ENCODE measurements at places on chromosomes 2 and 18.

DNA sequence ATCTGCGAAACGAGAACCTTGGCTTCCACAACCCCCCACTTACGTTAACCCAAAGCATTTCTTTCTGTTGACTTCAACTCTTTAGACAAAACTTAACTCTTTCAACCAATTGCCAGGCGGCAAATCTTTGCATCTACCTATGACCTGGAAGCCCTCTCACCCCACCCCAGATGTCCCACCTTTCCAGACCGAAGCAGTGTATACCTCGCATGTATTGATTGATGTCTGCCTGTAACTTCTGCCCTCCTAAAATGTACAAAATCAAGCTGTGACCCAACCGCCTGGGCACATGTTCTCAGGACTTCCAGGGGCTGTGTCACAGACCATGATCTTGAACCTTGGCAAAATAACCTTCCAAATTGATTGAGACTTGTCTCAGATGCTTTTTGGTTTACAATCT, 12.3 kb downstream of the AQP12B start:
- DNase-seq = no peak

DNA sequence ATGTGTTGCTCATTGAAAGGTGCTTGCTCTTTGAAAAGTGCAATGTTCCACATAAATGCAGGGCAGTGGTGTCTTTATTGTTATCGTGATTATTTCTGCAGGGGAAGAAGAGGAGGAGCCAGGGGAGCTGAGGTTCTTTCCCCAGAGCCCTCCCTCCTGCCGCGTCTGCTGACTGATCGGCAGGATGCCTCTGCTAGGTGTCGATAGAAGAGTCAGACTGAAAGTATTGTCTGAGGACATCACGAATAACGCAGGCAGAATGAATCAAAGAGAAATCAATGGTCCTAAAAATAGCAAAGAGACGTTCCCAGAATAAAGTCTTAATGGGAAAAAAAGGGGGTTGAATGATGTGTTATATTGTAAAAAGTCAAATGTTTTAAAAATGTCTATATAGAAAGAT, 47.4 kb upstream of the SIX3 start:
- DNase-seq = no peak

GRCh38 chr2:44723921-44724320, 217.6 kb upstream of the SIX3 start:
- DNase-seq = no peak

GRCh38 chr2:196959734-196960338, 33.3 kb upstream of the PGAP1 start:
- no peak for DNase-seq

GRCh38 chr18:38932752-38933151, 1367.2 kb upstream of the CELF4 start:
- no peak for DNase-seq

DNA sequence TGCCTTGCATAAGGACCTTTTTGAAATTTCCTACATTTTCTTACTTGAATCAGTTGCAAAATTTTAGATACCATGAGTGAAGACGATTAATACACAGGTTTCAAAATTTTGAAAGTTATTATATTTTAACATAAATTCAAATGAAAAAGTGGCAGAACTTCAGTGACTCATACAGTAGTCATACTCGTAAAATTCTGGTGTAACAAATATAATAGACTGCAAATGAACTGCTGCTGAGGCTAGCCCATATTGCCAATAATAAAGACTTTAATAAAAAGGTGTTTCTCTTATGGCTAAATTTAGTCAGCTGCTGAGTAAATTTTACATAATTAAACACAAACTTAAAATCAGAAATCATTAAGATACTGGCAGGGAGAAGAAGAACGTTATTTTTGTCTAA, 36.9 kb downstream of the MSH6 start:
- DNase-seq = no peak

- DNase-seq = no peak
Observed at GRCh38 chr18:48707636-48708296, 168.9 kb downstream of the CTIF start.

- no peak for DNase-seq
Observed at GRCh38 chr2:179677077-179677688, 184.2 kb downstream of the ZNF385B start.

DNA sequence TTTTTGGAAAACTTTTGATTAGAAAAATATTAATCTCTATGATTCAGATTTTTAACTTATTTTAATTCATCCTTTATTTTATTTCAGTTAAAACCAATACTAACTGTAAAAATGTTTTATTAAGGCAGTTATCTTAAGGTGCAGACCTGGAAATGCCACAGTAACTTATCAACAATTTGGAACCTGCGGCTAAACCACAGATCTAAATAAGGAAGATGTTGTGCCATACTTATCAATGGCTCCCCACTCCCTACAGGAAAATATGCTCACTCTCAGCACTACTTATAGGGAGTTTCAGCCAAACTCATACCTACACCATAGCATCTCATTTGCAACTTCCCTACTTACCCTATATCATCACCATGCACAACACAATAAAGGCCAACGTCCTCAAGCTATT, 226.9 kb upstream of the KYNU start:
- DNase-seq = no peak

- DNase-seq = no peak
Observed at GRCh38 chr2:226813148-226813701, 13.6 kb upstream of the IRS1 start.

DNA sequence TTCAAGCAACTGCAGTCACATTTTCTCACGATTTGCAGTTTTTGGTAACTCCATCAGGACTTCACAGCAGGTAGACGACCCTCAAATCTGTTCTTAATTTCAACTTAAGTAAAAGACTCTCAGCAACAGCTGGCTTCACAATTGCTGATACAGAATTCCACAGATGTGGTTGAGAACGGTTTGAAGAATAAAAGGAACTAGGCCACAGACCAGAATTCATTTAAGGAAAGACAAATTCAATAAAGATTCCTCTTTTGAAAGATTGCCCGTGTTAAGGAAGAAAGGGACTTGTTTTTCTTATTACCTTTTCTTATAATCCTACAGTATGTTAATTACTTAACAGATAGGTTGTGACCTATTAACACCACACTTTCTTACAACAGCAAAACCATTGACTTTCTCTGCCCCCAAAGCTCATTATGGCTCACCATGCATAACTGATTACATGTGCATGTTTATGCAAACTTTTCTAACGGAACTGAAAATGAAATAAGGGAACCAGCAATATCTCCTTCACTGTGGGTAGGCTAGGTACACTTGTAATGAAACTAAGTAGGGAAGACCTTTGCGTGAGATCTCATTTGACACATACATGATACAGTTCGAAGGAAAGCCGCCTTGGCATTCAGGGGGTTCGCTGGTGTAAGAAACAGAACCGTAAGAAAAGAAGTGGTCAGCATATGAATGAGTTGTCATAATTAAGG, 4.7 kb upstream of the ZNF516 start:
- DNase-seq = no peak

- no peak for DNase-seq
Observed at GRCh38 chr2:4098137-4098536, 394.8 kb downstream of the DCDC2C start.

- no peak for DNase-seq
Observed at GRCh38 chr2:159187106-159187505, 99.4 kb downstream of the WDSUB1 start.

DNA sequence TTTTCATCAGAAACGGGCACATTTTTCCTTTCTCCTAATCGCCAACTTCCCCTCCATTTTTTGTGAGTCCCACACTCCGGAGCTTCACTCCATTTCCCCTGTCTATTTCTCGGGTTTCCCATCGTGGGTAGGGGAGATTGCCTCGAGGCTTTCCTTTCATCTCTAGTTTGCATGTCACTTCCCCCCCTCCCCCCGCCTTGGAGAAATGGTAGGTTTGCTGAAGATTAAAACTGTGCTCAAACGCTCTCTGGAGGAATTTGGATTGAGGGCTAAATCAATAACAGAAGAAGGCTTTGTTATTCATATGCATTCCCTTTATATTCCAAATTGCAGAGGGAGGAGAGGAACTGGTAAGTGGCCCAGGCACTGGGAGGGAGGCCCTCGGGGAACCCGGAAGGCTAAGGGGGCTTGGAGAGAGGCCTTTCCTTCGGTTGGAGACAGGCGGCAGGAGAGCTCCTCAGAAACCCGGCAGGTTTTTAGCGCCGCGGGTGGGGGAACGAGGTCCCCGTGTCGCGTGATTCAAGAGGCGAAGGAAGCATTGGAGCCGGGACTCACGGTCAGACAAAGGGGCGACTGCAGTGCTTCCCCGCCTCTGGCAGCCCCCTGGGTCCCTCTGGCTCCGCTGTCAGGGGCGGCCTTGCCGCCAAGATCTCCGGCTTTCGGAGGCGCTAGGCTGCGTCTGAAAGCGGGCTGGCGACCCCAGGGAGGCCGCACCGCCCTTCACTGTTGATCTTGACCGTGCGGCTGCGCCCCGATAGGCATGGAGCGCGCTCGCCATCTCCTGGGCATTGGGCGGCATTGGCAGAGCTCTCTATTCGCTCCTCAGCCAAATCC, 2.4 kb upstream of the HOXD12 start:
- DNase-seq = peak; percentile 96

- no peak for DNase-seq
Observed at GRCh38 chr2:221001381-221001801, 570.7 kb downstream of the EPHA4 start.

GRCh38 chr2:51212374-51212773, 180.4 kb upstream of the NRXN1 start:
- no peak for DNase-seq

DNA sequence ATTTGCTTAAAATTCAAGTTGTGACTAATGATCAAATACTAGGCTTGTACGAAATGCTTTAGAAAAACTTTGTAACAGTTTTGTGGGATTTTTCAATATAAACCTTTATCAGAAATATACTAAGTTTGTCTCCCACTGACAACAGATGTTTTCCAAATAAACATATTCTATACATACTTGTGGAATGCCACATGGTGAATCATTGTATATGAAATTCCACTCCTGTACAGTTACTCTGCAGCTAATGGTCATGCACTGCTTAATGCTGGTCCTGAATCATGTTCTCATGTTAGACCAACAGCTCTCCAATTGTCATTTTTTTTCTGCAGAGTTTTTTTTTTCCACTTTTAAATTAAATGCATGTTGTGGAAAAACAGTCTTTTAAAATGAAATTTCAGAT, 90.1 kb downstream of the DPP4 start:
- DNase-seq = no peak

DNA sequence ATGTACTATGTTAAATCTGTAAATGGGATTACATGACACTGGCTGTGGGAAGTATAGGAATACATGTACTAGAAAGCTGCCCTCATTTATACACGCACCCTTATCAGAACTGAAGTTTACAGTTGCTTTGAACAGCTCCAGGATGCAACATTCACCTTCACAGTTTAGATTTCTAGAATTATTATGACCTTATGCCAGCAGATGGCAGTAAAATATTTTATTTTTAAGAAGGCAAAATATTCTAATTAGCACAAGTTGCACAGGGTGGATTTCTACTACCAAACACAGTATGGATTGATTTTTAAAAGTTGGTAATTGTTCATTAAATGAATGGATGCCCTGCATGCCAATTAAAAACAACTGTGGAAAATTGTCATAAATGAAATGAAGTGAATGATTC, 670.4 kb downstream of the KCNJ3 start:
- no peak for DNase-seq

GRCh38 chr2:67599561-67599960, 202.4 kb downstream of the ETAA1 start:
- no peak for DNase-seq

GRCh38 chr2:219965287-219966194, 338.1 kb downstream of the SLC4A3 start:
- no peak for DNase-seq

DNA sequence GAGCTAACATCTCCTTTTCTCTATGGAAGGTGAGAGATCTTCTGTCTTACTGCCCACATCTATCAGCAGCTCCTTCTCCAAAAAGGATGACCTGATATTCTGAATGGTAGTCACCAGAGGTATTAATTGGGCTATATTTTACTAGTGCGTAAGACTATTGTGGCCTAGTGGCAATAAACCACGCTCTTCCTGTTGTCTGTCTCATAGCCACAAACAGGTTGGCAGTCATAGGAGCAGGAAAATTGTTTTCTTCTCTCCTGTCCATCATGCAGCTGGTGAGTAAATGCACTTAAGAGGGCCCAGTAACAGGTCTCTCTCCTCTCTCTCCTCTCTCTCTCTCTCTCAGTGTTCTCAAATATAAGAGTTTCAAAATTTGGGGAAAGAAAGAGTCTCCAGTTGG, 856.8 kb upstream of the ACVR2A start:
- DNase-seq = no peak

DNA sequence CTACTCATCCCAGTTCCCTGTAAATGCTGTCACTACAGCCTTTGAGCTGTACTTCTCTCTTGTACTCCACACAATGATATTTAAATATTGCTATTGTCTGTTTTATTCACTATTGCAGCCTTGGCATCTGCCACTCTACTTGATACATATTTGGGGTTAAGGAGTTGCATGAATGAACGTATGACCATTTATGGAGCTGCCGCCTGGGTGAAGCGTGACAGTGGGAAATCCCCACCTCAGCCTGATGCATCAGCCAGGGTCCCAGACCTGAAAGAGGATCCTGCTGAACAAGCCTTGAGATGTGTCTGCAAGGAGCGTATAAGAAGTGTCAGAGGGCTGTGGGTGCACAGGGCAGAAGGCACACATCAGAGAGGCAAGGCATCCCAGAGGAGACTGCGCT, 39.1 kb downstream of the MRPL35 start:
- no peak for DNase-seq

GRCh38 chr18:42533009-42533575, 578.1 kb downstream of the PIK3C3 start:
- no peak for DNase-seq

- peak; percentile 33 for DNase-seq
Observed at GRCh38 chr2:96399342-96400048, 63.9 kb downstream of the NCAPH start.

DNA sequence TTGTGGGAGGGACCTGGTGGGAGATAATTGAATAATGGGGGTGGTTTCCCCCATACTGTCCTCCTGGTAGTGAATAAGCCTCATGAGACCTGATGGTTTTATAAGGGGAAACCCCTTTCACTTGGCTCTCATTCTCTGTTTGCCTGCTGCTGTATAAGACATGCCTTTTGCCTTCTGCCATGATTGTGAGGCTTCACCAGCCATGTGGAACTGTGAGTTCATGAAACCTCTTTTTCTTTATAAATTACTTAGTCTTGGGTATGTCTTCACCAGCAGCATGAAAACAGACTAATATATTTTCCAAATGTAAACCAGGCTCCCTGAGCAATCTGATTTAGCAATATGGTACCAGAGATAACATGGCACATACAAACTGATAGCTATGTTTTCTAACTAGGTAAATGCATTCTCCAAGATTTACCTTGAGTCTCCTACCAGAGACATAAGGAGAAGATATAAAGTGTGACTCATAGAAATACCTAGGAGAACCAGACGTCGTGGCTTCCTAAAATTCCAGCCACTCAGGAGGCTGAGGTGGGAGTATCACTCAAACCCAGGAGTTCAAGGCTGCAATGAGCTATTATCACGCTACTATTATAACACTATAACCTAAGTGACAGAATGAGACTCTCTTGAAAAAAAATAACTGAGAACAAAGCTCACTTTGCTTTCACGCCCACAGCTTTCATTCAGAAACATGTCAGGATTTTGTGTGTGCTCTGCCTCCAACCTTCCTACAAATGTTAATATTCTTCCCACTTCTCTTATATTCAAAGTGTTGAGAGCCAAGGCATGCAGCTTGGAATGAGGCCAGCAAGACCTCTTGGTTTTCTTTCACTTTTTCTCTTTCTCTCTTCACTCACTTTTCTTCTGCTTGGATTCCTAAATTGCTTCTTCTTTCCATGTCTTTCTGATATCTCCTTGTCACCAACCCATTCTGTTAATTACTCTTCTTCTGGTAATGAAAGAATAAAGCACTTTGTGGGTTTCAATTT, 263.9 kb upstream of the UBE2E3 start:
- DNase-seq = no peak

Measured in 8988T (cell line).